ENCODE measurements at places on chromosomes 16 and 17. TPM values are rescaled to one million over a fixed set of nuclear protein-coding genes. Genes with fewer than 3 reads are reported as not detected.

LASP1 gene
- 113 TPM for total RNA-seq

MYOCD gene
- 20.1 TPM for total RNA-seq

NPW gene
- total RNA-seq: 0.18 TPM

- no peak for DNase-seq
Measured at GRCh38 chr17:78922816-78923498, 2.2 kb downstream of the TIMP2 start.

DNA sequence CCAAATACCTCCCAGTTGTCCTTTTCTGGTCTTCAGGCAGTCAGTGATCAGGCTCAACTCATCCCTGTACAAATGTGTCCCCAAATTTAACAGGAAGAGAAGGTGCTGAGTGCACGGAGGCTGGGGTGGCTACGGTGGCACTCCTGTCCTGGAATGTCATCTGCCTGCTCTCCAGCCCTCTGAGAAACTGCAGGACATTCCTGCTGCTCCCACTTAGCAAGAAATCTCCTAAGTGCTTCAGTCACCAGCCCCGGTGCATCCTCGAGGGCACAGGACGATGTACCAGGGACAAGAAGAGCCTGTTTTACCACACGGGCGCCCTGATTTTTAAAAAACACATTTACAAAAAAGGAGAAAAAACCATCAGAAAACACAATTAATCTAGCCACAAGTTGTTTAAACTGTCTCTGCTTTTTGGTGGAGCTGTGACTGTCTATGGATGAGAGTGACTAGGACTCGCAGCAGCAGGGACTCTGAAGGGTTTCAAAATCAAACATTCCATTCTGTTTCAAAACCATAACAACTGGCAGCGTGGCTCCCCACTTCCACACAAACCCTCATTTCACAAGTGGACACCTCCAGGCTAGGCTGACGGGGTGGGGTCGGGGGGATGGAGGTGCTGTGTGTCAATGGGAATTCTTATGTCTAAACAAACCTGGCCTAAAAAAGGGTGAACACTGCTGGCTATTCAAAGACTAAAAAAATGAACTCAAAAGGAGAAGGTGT is 65.3 kb upstream of the CNEP1R1 start:
- no peak for DNase-seq

GRCh38 chr17:44221084-44221861 is 1.8 kb upstream of the UBTF start:
- peak; percentile 81 for DNase-seq

DNA sequence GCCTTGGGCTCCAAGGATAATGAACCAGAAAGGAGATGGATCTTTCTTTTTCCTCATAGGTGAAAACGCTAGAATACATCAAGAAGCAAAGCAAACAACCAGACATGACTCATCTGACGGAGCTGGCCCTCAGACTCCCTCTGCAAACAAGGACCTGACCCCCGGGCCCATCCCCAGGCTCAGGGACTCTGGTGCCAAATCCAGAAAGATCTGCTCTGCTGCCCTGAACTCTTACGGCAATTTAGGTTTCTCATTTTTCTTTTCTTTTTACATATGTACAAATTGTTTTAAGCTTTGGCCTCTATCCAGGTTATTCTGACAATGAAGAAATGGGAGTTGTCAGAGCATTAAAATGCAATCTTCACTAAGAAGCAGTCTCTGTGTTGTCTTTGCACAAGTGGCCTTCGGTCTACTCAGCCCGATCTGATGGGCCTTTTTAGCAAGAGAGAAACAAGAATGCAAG is 17.7 kb downstream of the KNOP1 start:
- peak; percentile 70 for DNase-seq

DNA sequence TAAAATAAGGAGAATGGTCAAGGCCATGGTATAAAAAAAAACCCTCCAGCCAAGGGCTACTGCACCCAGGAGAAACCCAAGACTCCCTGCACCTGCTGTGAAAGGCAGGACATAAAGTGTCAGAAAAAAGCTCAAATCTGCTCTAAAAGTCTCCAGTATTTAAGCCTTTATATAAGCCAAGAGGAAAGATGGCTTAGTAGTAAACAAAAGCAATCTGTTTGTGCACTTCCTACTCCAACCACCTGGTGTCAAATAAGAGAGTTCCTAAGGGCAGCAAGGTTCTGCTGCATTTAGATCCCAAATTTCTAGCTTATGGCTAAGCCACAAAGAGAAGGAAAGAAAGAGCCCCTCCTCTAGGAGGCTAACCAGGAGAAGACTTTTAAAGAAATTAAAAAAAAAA is 20.6 kb downstream of the ACSM1 start:
- no peak for DNase-seq

DNA sequence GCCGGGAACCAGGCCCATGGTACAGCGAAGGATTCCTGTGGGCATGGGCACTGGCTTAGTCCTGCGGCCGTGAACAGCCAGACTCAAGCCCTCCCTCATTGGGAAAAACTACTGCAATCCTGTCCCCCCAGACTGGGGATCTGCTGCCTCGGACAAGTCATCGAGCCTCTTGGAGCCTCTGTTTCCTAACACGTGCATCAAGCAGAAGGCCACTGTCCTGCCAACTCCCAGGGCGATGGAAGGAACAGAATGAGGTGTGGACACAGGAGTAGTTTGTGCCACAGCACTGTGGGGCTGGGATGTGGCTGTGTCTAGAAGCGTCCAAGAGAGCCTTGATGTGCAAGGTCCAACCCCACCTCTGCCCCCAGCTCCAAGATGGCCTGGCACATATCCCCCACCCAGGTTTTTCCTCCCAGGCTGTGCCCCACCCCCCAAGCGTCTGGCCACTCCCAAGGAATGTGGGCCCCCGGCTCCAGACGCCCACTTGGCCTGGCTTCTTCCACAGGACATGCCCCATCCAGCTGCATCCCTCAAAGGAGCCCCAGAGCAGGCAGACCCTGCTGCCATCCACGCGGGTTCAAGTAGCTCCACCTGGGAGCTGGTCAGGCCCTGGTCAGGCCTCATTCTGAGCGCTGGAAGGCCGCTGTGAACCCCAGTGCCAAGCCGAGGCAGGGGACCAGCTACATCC is 3.4 kb downstream of the CAMKK1 start:
- DNase-seq: no peak

Measured in IMR-90 (cell line).